GM12878 (cell line): ENCODE measurements at places on chromosomes 5 and 9.
A peak's percentile ranks its signal among the peaks of the same experiment; 100 is the strongest.

DNA sequence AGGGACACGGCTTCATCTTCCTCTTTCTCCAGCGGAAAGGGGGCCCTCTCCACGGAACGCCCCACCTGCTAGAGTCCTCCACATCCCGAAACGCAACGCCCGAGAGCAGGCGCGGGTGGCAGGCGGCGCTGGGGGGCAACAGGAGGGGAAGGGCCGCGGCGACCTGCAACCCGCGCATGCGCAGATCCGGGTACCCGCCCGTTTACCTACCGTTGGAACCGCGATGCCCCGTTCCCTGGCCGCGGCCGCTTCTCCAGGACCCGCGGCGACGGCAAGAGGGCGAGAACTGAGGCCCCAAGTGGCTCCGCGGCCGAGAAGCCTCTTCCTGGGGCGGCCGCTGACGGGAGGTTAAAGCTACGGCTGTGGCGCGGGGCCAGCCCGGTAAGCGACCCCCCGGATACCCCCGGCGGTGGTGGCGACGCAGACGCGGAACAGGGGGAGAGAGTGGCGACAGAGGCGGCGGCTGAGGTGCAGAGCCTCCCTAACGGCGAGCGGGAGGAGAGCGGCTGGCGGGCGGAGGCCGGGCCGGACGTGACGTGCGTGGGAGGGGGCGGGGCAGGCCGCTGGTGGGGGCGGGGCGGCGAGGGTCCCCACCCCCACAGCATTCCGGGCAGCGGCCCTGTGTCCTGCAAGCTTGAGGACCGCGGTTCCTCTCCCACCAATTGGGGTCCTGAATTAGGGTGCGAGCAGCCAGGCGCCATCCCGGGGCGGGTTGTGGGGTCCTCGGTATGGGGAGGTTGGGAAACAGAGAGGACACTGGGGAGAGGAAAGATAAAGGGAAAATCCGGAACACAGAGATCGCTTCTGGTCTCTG, at the start of gene FAM13B:
Gene FAM13B (minus strand): TSS at position 508 of the 814 bp plus-strand sequence. CDS start 13,968 bp downstream, outside the sequence.
- DNase-seq = no peak

GRCh38 chr5:173055983-173056782, at the start of gene CREBRF:
Gene CREBRF, plus strand, starts transcription at chr5:173056352. Its CDS starts 24,424 bp downstream, at chr5:173080776.
- DNase-seq = peak; percentile 83

DNA sequence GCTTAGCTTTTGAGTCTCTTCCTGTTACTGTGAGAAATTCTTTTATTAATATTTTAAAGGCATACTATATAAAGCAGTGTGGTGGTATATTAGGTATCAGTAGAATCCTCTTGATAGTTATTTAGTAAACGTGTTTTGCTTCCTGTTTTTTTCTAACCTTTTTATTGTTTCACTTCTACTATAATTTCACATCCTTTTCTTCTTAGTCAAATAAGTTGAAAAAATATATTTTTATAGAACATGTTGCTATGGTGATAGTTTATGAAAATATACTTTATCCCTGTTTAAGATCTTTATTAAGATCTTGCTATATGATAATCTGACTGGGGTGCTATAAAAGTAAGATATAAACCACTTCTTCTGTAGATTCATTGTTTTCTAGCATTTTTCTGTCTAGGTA, 2.1 kb downstream of the POLK start:
- DNase-seq = no peak

DNA sequence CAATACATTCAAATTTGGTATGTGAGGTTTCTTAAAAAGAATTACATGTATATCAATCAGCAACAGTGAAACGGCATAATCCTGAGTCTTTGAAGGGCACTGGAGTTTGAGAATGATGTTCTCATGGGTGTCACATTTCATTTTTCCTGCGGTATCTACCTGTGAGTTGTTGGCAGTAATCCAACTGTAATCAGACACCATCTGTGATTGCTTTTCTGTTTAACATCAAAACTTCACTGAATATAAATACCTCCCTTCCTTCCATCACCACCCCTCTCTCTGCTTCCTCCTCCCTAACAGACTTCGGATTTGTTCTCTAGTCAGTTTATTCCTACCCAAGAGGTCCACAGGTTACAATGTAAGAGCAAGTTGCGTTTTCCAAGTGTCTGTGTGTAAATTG, 275.2 kb upstream of the PCSK5 start:
- DNase-seq = no peak

GRCh38 chr5:123451047-123451446, 27.8 kb upstream of the CEP120 start:
- DNase-seq = no peak
